ENCODE measurements at places on chromosomes 7 and 10. TPM values are rescaled to one million over a fixed set of nuclear protein-coding genes. Genes with fewer than 3 reads are reported as not detected.

DNA sequence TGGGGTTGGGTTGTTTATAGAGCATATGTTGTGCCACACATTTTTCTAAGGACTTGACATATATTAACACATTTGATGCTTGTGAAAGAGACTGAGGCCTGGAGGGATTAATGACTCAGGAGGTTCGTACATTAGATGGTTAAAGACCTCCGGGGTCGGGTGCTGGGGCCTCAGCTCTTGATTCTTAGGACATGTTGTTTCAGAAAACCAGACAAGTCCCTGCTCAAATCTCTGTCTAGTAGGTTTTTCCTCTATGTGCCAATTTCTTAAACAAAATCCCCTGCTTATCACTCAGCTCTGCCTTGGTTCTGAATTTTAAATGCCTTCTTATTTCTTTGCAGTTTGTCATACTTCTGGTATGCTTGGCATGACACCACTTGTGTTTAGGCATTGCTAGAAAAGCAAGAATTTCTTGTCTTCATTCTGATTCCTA is 5.8 kb downstream of the UPP1 start:
- DNase-seq: no peak

- no peak for DNase-seq
Measured at GRCh38 chr7:128121711-128122530, 90.7 kb upstream of the LRRC4 start.

The PKD2L1 gene
- not detected for total RNA-seq

The HOXA7 gene
- total RNA-seq: 3.7 TPM

GRCh38 chr10:49107111-49107886 is 8.0 kb downstream of the VSTM4 start:
- DNase-seq: no peak

GRCh38 chr7:87058744-87059524 is 520 bp downstream of the ELAPOR2 start:
- DNase-seq: no peak

Data from urinary bladder (tissue), 4 donors.